ENCODE measurements at places on chromosomes 16 and 17.
A peak's percentile ranks its signal among the peaks of the same experiment; 100 is the strongest.

- DNase-seq = no peak
- H3K4me1 ChIP-seq = peaks cover 26% of the 10 kb centered on the region
- no peak overlapping the region for H3K4me3 ChIP-seq
- no peak overlapping the region for H3K27ac ChIP-seq
- H3K27me3 ChIP-seq = no peaks in the 10 kb centered on the region
These were observed 696.9 kb downstream of the WWOX start for GRCh38 chr16:78796221-78796866.

DNA sequence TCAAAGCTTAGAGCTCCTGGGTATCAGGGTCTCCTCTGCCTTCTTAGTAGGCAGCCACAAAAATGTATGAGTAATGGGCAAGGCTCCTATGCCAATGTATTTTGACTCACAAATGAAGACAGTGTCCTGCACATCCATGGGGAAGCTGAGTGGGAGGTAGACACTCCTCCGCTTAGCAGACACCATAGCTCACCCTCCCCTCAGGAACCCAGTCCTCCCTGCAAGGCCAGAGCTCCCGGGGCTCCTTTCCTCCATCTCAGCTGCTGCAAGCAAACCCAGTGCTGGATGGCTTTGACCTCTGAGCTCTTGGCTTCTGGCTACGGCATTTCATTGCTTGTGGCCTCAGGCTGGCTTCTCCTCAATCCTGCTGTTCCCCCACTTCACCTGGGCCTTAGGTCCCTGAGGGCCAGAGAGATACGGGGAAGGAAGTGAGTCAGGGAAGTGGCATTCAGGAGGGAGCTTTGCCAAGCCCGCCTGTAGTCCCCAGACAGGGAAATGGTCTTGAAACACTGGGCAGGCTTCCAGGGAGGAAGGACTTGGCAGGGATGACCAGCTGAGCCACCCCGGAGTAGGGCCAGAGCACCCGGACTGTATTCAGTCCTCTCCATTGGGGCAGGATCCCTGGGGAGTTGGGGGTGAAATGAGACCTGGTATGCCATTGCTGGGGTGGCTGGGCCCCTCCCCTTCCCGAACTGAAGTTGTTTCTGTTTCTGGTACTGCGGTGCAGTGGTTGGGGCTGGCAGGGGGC is 4.5 kb downstream of the ABCC3 start:
- H3K27me3 ChIP-seq = peaks cover 55% of the 10 kb centered on the region
- no peaks in the 10 kb centered on the region for H3K4me1 ChIP-seq
- H3K27ac ChIP-seq = no peak overlapping the region
- DNase-seq = no peak

GRCh38 chr17:74715144-74715543 is 2.4 kb upstream of the CD300LF start:
- H3K4me1 ChIP-seq = peaks cover 10% of the 10 kb centered on the region
- no peak for DNase-seq
- no peak overlapping the region for H3K27ac ChIP-seq
- no peak overlapping the region for H3K4me3 ChIP-seq

DNA sequence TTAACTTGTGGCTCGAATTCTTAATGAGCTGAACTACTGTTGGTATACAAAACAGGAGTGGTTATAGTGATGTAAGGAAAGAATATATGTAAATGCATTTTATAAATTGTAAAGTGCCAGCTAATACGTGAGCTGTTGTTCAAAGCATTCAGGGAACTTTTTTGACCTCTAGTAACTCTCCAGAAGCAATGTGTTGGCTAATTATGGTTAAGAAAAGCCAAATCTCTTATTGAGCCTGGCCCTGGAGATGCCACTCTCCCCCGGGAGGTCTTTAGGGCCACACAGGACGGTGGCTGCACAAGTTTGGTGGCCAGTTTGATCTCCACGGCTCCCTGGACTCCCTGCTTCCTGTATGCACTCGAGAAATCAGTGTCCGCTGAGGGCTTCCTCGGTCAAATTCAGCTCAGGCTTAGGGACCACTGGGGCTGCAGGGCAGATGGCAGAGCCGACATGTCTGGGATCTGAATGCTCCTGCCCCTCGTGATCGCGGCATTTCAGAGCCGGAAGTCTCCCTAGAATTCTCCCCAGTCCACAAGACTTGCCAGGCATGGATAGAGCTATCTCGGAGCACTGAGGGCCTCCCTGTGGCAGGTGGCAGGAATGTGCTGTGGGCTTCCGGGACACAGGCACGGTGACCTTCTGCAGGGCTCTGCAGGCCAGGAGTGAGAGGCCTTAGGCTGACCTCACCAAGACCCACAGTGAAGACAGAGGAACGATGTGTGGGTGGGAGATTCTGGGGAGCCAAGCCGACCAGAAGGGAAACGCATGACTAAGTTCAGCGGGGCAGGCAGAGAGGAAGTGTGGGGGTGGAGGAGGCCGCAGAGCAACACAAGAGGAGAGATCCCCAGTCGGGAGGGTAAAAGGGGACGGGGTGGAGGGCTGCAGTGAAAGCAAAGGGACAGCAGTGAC is 18.6 kb upstream of the PITPNM3 start:
- no peaks in the 10 kb centered on the region for H3K27me3 ChIP-seq
- H3K27ac ChIP-seq = peak overlapping the region; percentile 23
- peaks cover 34% of the 10 kb centered on the region for H3K36me3 ChIP-seq
- peaks cover 24% of the 10 kb centered on the region for H3K4me1 ChIP-seq
- peak overlapping the region; percentile 16 for H3K4me3 ChIP-seq

GRCh38 chr17:29048440-29049368 is 5.8 kb downstream of the PIPOX start:
- no peak for DNase-seq
- H3K27me3 ChIP-seq = peaks cover 10% of the 10 kb centered on the region

DNA sequence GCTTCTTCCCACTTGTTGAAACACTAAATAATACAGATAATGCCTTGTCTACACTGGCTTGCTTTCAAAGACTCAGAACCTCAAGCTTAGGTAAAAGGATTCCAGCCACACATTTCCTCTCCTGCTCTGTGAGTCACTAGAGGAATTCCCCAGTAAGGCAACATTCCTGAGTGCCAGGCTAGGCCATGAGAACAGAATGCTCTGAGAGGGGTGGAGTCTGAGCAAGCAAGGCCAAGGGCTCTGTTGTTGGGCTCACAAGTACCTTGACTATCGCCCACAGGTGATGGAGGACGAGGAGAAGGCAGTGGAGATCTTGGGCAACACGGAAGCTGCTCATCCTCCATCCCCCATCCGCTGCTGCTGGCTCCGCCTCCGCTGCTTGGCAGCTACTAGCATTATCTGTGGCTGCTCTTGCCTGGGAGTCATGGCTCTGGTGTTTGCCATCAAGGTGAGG is 6.7 kb upstream of the PHKG2 start:
- H3K27ac ChIP-seq = peak overlapping the region; percentile 31
- no peak for DNase-seq
- no peaks in the 10 kb centered on the region for H3K27me3 ChIP-seq
- H3K4me1 ChIP-seq = peaks cover 21% of the 10 kb centered on the region
- peaks cover 84% of the 10 kb centered on the region for H3K36me3 ChIP-seq

All from activated T-cell treated with anti-CD3 and anti-CD28 coated beads, Interleukin-2, amount 50 U/mL, for 24 hours (primary cell).